ENCODE measurements at places on chromosomes 7 and 10.

DNA sequence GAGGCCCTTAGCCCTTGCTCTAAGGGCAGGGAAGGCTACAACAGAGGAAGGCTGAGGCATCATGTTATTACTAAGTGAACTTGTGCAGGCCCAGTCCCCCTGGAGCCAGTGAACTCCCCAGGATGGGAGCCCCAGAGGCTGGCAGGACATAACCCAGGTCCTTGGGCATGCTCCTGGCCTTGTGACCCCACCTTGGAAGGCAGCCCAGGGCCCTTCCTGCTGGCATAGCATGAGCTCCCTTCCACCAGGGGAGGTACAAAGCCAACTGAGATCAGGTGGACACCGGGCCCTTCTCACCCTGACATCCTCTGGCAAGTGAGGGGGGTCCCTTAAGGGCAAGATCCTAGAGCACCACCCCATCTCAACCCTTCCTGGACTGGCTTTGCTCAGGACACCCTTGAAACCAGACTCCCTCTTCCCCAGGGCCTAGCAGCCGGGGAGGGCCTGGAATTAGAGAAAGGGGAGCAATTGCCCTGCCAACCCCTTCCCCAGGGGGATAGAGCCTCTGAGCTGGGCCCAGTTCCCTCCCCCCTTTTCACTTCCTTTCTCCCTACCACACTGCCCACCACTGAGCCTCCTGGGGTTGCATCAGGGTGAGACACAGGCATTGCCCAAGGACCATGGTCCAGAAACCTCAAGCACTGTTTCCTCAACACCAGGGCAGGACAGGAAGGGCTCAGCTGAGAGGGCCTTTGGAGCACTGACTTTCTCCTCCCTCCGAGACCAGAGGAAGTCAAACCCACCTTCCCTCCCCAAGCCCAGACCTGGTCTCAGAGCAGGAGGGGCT, 1.8 kb upstream of the VSIR start:
- DNase-seq = no peak

- DNase-seq = no peak
These were observed 449.1 kb downstream of the SUGCT start for GRCh38 chr7:40583667-40584444.

DNA sequence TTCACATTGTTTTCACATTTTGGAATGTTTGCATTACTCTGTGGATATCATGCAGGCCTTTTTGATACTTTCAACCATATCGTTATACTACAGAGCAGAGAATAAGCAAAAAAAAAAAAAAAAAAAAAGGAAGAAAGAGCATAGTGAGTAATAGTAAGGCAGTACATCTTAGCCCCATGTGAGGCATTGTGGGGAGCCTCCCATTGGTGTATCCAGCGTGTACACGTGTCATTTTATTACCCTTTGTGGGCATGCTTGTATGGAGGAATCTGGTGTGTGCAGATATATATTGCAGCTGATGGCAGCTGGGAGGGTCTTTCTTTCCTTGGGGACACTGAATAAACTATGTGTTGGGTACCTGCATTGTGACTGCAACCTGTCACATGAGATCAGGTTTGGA, 19.6 kb downstream of the R3HCC1L start:
- DNase-seq = no peak

- DNase-seq = no peak
These were observed 1.2 kb upstream of the IDI1 start for GRCh38 chr10:1050145-1050544.

DNA sequence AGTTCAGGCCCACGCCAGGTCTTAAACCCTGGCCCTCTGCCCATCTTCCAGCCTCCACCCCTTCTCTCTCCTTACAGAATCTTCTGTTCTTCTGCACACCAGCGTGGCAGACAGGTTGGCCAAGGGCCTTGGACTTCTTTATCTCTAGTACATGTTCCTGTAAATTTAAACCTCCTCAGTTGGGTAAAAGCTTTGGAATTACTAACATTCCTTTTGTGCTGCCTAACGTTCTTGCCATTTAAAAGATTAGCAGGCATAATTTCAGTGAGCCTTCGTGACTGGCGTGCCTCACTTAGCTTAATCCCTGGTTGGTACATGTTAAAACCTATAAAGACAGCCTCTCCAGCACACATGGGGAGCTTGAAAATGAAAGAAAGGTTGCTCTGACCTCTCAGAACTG, 192.2 kb downstream of the CUX1 start:
- DNase-seq = no peak

Data from stimulated activated CD4-positive, alpha-beta T cell treated with anti-CD3 and anti-CD28 coated beads, Interleukin-1b, Interleukin-23, amount 100 ng/mL, for 1 hour (primary cell).